ENCODE measurements at places on chromosomes 4 and X. TPM values are rescaled to one million over a fixed set of nuclear protein-coding genes. Genes with fewer than 3 reads are reported as not detected.
A peak's percentile ranks its signal among the peaks of the same experiment; 100 is the strongest.

The CCKAR gene
- total RNA-seq: 26.1 TPM

The TMEM156 gene
- total RNA-seq: 3.9 TPM

The SYNPO2 gene
- 0.69 TPM for total RNA-seq

The PRR32 gene
- total RNA-seq: not detected

The SRD5A3 gene
- total RNA-seq: 4.7 TPM

The USP26 gene
- total RNA-seq: not detected

The GPR78 gene
- 0.07 TPM for total RNA-seq

The ZGRF1 gene
- 2.2 TPM for total RNA-seq

The MAGEA3 gene
- total RNA-seq: 16.6 TPM

The CENPVL2 gene
- not detected for total RNA-seq

The PABPC1L2B gene
- total RNA-seq: not detected

- DNase-seq: no peak
Observed at GRCh38 chr4:56371426-56372220, 15.7 kb downstream of the AASDH start.

- peak; percentile 58 for DNase-seq
Observed at GRCh38 chr4:169795585-169795984, 37.8 kb upstream of the HPF1 start.

- DNase-seq: no peak
Observed at GRCh38 chr4:1843852-1844251, 12.1 kb downstream of the LETM1 start.

- peak; percentile 95 for DNase-seq
Observed at GRCh38 chrX:13376857-13377549, 57.1 kb upstream of the ATXN3L start.

- peak; percentile 50 for DNase-seq
Observed at GRCh38 chr4:109408711-109409110, 24.9 kb upstream of the SEC24B start.

DNA sequence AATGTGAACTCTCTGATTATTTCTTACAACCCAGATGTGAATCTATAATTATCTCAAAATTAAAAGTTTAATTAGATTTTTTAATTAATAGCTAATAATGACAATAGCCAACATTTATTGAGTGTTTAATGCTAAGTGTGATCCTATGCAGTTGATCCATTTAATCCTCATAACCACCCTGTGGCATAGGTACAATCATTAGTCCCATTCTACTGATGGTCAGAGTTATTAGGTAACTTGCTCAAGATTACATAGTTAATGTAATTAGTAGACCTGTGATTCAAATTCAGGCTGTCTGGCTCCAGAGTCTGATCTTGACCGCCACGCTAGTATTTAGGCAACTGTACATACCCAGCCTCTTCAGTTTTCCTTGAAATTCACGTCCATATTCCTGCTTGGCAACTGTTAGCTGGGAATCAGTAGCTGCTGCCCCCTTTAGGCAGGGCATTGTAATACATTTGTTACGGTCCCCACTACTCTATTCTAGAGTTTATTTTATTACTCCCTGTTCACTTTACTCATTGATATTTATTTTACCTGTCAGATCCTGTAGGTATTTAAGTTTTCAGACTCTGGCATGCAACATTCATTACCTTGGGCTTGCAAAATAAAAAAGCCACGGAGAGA is 20.6 kb upstream of the TEC start:
- DNase-seq: peak; percentile 17

GRCh38 chr4:17763416-17763815 is 18.0 kb downstream of the FAM184B start:
- no peak for DNase-seq

DNA sequence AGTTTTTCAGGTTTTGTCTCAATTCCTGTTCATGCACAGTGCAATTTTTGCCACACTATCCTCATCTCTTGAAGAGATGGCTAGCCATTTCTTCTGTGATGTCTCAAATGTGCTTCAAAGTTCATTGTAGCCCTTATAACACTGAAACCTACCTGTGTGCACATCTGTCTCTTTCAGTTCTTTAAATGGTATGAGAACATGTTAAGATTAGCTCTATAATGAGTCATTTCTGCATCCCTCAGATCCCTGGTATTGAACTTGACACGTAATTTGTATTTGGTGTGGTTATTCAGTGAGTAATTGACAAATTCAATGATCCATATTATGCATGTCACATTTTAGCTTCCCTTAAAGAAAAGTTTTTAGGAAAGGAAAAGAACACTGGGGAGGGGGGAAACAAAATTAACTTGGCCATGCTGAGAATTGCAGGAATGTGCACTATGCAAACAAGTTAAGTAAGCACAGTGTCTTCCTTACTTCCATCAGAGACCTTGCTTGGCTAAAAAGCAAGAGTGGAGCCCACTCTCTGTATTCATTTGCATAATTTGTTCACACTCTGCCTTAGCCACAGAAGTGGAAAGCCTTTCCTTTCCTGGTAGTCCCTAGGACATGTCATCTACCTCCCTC is 659.8 kb upstream of the MAGEB2 start:
- no peak for DNase-seq

DNA sequence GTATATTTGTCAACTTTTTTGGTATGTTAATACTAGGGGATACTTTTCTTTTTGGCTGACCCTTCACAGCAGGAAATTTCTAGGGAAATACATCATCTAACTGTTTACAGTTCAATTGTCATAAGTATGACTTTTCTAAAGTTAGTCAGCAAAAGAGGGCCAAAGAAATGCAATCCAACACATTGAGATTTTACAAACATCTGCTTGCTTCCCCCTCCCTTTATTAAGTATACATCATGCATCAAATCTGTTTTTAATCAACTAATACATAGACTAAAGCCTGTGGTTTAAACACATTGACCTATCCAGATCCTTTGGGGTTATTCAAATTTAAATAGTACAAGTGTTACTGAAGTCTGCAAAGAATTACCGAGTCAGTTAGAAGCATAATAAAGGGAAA is 93.9 kb downstream of the MID1 start:
- no peak for DNase-seq

DNA sequence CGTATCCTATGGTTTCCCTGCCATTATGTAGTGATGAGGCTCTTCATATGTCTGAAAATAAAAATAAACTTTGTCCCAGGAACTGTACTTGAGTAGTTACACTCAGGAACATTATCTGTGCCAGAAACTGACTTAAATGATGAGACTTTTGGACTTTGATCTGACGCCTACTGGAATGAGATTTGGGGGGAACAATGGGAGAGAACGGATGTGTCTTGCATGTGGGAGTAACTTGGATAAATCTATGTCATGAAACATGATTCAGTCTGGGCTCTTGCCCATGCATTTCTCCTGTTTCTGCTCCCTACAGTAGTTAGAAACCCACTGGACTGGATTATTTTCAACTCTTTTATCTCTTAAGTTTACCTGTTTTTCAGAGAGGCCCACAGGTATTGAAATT is 2351.4 kb downstream of the PCDH7 start:
- DNase-seq: no peak

DNA sequence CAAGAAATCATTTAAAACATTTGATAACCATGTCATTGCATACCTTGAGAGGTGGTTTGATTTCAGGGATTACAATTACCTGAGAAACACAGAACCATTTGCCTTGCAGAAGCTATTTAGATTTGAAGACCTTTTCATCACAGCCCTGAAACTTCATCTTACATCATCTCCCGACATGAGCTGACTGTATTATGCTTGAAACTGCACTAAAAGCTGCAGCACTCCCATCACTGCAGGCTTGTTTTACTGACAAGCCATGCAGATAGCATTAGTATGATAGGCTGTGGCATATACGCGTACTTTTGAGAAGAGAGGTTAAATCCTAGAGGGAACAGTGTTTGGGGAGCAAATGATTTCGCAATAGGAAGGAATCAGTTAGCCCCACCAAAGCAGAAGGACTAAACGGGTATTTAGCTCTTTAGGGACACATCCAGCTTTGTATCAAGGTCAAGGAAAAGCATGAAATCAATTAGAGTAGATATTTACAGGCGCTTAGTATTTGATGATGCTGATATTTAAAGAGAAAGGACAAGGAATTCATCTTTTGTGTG is 133.2 kb upstream of the DIAPH2 start:
- DNase-seq: no peak

GRCh38 chr4:19494961-19495360 is 756.7 kb upstream of the SLIT2 start:
- DNase-seq: no peak

GRCh38 chr4:103136671-103137445 is 37.2 kb upstream of the BDH2 start:
- DNase-seq: no peak

GRCh38 chr4:16116493-16116990 is 32.7 kb upstream of the PROM1 start:
- no peak for DNase-seq

- peak; percentile 32 for DNase-seq
Observed at GRCh38 chr4:89222170-89222569, 85.4 kb downstream of the GPRIN3 start.

GRCh38 chr4:128416921-128417320 is 129.3 kb upstream of the PGRMC2 start:
- DNase-seq: no peak

DNA sequence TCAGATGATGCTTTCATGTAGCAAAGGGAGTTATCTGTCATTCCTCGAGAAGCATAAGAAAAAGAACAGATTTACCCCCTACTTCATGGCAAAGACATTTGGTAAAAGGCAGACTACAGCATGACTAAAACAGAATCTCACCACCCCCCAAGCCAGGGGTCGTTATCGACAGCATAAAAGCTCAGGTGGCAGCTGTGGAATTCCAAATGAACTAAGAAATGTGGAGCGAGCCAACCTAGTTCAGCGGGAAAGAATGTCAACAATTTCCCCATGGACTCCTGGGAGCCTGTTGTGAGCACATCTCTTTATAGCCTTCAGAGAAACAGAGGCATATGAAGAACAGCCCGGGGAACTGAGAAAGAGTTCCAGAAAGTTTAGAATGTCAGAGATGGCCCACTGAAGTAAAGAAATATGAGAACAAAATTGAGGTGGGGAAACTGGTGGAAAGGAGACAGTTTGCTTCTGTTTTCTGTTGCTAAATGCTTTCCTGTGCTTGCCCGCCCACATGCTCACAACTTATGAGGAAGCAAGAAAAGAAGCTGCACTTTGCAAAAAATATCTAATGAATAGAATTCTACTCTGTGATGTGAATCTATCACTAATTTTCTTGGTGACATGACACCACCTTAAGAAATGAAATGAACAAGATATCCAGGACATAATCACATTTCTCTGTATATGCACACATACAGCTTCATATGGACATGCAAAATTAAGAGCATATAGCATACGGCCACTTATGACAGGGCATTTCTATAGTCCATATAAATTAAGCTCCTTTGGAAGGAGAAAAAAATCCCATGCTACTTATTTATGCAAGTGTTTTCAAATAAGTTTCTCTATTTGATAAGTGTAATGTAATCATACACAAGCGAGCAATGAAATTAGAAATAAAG is 135.3 kb upstream of the MID1 start:
- DNase-seq: peak; percentile 79

- no peak for DNase-seq
Observed at GRCh38 chr4:41751449-41752061, 3.0 kb upstream of the PHOX2B start.

DNA sequence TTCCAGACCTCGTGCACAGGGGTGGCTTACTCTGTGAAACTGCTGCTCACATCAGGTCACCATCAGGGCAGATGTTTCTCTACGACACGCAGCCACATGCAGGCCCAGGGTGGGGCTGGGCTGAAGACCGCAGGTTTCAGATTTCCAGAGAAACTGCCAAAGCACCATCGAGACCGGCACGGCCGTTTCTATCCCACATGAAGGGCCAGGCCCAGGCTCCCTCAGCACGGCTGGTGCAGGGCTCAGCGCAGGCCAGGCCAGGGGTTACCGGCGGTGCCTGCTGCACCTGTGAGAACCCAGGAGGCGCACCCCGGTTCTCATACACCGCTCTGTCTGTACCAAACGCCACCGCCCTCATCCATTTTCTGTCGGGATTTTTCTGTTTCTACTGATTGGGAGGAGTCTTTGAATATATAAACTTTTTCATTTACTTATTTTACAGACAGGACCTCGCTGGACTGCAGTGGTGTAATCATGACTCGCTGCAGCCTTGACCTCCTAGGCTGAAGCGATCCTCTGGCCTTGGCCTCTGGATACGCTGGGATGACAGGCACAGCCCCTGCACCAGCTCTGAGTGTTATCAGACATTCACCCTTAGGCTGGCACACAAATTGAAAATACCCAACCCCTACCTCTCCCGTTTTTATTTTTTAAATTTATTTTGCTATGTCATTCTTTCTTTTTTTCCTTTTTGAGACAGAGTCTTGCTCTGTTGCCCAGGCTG is 17.1 kb downstream of the CTBP1 start:
- no peak for DNase-seq

DNA sequence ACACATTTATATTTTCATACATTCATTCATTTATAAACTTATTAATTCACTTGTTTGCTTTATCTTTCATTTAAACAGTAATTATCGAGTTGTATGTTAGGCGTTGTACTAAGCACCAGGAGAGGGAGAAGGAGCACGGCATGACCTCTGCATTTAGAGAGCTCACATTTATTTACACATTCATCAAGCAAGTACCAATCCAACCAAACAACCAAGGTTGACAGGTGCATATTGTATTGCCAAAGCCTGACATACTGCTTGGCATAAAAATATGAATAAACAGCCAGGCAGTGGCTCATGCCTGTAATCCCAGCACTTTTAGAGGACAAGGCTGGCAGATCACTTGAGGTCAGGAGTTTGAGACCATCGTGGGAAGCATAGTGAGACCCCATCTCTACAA is 37.0 kb upstream of the CLNK start:
- no peak for DNase-seq

DNA sequence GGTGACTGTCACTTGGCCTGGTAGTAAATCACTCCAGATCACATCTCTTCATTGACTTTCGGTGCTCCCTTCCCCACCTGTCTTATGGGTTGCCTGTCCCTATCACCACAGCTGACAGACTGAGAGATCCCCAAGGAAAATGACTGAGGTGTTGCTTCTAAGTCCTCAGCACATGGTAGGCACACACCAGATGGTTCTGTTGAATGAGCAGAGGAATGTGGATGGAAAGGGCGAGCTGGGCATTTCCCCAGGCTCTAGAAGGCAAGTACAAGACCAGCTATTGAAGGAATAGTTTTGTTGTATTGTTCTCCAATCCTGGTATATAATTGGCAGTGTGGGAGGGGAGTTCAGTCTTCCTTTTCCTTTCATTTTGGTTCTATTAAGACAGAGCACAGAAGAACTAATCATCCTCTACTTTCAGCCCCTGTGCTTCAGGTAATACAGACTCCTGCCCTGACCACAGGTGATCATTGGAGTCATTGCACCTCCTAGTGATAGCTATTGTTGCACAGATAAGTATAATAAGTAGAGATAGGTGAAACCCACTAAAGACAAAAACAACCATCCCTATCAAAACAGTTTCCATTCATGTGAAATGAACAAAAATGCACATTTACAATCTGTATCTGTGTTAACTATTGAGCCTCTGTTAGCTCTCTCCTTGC is 158.6 kb downstream of the TRAM1L1 start:
- no peak for DNase-seq
